Mammary epithelial cell (primary cell): ENCODE measurements at places on chromosomes 3 and 15.

DNA sequence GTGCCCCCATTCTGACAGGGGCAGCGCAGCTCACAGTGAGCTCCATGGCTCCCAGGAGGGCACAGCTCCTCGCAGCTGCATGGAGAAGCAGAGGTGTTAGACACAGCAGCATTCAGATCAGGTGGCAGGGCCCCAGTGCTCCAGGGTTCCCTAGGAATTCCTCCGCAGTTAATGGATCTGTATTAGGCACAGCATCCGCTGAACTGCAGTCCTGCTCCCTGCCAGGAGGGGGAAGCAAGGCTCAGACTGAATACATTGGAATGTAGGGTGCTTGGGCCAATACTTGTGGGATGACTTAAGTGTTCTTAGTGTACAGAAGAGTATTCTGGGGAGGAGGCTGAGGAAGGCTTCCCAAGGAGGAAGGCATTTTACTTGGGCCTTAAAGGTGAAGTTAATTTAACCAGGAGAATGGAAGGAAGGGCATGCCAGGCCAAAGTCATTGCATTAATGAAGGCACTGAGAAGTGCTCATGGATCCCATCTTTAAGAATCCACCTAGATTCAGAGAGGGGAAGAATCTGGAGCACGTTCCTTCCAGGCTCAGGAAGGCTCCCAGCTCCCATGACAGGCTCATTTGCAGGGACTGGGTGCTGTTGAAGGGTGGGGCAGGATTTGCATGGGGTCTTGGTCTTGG is 111.6 kb downstream of the RAB11A start:
- DNase-seq = peak; percentile 64

DNA sequence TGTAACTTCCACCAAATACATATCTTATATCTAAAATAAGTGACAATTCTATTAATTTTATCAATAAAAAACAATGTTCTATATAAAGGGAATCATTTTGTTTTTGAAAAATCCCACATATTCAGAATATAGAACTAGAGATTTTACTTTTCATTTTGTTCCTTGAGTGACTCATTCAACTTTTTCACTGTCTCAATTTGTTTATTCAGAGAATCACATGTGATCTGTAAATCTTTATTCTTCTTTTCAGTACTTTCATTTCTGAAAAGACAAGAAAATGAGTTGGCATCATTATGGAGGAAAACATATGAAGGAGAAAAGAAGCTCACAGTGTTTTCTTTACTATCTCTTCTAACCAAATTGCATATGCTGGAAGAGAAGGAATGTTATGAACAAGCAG is 35.0 kb downstream of the CIP2A start:
- DNase-seq = no peak

DNA sequence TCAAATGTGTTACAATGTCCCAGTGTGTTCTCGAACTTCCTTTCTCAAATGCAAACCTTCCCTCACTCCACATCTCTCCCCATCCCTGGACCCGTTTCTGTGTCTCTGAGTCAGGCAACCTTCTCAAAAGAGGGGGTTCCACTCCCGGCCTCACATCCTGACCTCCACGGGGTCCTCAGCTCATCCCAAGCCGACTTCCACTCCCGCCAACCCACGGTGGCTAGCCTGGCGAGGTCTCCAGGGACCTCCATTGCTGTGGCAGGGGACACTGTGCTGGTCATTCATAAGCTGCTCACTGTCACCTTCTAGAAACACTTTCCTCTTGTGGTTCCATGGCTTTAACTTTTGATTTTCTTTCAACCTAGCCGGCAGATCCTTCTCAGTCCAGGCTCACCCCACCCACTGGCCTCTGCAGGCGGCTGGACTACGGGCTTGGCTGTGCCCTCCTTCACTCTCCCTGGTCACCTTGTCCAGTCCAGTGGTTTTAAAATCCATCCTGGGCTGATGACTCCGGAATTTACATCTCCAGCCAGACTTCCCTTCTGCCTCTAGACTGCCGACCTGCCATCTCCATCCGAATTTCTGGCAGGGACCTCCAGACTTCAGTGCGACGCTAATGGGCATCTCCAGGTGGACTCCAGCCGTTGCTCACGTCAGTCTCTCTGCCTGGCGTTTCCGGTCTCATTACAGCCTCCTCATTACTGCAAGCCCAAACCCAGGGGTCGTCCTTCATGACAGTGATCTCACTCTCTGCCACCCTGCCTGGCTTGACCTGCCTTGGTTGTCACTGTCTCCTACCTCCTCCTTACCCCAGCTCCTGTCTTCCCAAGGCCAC is 20.0 kb downstream of the ABTB1 start:
- DNase-seq = no peak

GRCh38 chr3:136276049-136276755 is 26.1 kb downstream of the PCCB start:
- peak; percentile 76 for DNase-seq

- peak; percentile 2 for DNase-seq
These were observed 333.5 kb downstream of the LSAMP start for GRCh38 chr3:116111765-116112164.
